ENCODE measurements at places on chromosomes 12 and 14. TPM values are rescaled to one million over a fixed set of nuclear protein-coding genes. Genes with fewer than 3 reads are reported as not detected.

- no peak for DNase-seq
Observed at GRCh38 chr12:128932521-128932920, 79.2 kb downstream of the GLT1D1 start.

- DNase-seq: no peak
Observed at GRCh38 chr14:80844872-80845271, 96.7 kb downstream of the CEP128 start.

DNA sequence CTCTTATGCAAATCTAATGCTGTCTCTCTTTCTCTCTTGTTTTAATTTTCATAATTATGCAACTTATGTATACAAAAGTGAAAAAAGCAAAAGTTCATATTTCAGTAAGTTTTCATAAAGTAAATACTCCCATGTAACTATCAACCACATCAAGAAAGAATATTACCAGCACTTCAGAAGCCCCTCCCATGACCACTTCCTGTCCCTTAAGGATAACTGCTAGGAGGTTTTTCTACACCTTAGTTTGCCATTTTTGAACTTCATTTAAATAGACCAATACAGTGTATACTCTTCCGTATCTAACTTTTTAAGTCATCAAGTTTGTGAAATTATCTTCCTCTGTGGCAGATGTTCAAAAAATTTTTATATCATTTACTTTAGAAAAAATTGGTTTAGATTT, 547 bp upstream of the OR4K15 start:
- no peak for DNase-seq

DNA sequence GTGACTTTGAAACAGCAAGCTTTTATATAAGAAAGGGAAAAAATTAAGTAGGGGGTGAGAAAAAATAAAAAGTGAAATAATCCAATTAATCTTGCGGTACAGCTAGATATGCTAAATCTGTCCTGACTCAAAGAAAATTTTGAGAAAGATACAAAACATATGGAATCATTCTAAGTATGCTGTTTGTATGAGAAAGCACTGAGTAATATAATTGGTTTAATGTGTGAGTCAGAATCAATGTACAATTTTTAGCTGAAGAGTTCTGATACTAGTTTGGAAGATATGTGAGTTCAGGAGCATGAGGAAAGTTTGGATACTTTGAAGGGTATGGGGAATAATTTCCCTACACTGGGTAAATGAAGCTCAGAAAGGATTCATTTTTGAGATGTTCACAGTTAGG, 190.9 kb upstream of the RASSF8 start:
- DNase-seq: no peak

Gene C12orf60
- 1.6 TPM for total RNA-seq

Gene AHNAK2
- total RNA-seq: 15.1 TPM

All from breast epithelium (tissue), 4 donors.